Stimulated activated CD4-positive, alpha-beta T cell treated with anti-CD3 and anti-CD28 coated beads, Interleukin-4, amount 100 ng/mL, for 4 hours (primary cell): ENCODE measurements at places on chromosomes 11 and 22.

DNA sequence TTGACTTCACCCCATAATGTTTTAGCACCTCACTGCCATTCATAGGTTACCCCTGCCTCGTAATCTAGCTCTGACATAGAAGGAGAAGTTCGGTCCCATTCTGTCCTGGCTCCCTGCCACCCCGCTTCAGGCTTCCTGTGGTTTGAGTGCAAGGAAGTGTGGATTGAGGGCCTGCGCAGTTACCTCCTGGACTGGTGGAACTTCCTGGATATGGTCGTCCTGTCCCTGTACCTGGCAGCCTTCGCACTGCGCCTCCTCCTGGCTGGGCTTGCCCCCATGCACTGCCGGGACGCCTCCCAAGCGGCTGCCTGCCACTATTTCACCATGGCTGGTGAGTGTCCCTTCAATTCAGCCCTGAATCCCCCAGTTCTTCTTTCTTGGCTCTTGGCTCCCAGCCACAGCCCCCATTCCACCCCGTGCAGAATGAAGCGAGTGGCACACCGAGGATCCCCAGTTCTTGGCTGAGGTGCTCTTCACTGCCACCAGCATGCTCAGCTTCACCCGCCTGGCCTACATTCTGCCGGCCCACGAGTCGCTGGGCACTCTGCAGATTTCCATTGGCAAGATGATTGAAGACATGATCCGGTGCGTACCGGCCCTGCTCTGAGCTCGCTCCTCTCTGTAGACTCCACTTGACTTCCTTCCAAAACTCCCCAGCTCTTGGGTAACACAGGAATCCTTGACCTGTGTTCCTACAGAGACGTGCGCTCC is 15.4 kb downstream of the ART5 start:
- no peak for DNase-seq

DNA sequence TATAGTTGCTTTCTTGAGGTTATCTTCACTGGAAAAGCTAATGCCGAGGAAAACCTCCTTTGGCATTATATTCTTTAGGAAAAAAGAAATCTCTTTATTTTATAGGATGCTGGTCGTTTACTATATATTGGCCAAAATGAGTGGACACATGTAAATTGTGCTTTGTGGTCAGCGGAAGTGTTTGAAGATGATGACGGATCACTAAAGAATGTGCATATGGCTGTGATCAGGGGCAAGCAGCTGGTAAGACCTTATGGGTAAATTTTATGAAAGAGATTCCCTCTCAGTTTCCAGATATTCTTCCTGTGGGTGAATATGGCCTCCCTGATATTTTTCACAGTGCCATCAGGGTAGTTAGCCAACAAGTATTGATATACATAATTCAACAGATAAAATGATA is 29.4 kb upstream of the TTC36 start:
- DNase-seq, result no peak

- no peak for DNase-seq
Observed at GRCh38 chr11:86046116-86046515, 22.8 kb downstream of the PICALM start.

DNA sequence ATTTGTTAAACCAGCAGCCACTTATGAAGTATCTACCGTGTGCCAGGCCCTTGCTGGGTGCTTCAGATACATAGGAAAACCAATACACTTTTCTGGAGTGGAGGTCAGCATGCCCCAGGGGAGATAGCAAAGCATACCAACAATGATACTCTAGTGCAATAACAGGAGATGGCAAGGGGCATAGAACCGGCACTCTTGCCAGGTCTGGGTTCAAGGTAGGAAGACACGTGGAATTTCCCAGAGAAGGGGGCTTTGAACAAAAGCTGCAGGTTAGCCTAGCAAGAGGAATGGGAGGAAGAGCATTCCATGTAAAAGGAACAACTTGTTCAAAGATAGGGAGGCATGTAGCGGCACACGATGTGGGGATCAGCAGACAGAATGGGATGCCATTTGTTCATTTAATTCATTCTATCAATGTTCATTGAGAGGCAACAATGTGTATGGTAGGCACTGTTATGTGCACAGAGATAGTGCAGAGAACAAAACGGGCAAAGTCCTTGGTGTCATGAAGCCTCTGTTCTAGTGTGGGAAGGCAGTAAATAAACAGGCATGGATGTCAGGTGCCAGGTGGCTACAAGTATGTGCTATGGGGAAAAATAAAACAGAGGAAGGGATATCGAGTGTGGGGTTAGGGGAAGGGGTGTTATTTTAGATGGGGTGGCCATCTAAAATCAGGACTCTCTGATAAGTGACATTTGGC is 162.6 kb upstream of the E2F8 start:
- no peak for DNase-seq

DNA sequence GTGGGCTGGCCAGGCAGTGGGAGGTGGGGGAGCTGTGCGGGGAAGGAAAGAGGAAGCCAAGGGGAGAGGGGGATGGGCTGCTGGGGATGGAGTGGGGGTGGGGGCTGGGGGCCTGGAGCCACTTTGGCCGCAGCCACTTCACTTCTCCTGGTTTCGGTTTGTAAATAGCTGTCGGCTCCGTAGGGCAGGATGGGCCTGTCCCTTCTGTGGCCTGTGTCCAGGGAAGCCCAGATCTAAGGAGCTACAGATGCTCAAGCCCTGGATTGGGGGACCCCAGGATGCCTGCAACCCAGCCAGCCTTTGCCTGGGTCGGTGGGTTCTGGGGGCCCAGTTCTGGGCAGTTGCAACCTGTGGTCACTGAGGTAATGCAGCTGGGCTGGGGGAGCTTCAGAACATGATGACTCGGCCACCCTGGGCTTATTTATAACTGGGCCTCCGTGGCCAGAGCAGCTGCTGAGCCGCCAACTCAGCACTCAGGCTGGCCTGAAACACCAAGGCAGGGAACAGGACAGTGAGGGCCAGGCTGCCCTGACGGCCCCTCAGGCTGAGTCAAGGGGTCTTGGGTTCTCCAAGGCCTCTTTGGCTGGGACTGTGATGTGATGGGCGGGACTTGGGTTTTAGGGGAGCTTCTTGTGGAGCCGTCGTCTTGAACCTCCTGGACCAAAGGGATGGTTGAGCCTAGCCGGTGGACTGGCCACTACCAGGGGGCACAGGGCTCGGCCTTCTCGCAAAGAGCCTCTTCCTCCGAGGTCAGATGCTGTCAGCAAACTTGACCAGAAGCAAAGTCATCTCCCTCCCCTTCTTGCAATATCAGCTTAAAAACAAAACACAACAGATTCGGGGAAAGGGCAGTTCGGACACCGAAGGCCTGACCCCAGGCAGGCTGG is 15.0 kb upstream of the SLC39A13 start:
- no peak for DNase-seq

- DNase-seq, result no peak
Observed at GRCh38 chr22:22824340-22825212, 63.0 kb upstream of the IGLL5 start.

- DNase-seq, result no peak
Observed at GRCh38 chr22:28743852-28744251, 2.0 kb downstream of the HSCB start.

- DNase-seq, result no peak
Observed at GRCh38 chr11:88801484-88802123, 264.2 kb downstream of the GRM5 start.

DNA sequence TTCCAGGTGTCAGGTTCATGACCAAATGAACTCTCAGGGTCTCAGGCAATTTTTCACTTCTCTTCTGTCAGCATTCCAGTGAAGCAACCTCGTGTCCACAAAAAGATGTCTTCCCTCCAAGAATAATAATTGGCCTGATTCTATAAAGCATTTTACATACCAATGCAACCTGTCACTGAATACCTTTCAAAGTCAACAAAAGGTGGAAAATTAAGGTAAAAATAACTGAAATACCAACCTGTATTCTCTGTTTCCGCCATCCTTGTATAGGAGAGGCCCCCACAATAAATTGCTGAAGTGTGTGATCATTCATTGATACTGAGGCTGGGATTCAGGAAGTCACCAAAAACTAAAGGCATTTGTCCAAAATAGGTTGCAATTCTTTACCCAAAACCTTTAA is 77.4 kb upstream of the TMEM45B start:
- DNase-seq, result no peak

DNA sequence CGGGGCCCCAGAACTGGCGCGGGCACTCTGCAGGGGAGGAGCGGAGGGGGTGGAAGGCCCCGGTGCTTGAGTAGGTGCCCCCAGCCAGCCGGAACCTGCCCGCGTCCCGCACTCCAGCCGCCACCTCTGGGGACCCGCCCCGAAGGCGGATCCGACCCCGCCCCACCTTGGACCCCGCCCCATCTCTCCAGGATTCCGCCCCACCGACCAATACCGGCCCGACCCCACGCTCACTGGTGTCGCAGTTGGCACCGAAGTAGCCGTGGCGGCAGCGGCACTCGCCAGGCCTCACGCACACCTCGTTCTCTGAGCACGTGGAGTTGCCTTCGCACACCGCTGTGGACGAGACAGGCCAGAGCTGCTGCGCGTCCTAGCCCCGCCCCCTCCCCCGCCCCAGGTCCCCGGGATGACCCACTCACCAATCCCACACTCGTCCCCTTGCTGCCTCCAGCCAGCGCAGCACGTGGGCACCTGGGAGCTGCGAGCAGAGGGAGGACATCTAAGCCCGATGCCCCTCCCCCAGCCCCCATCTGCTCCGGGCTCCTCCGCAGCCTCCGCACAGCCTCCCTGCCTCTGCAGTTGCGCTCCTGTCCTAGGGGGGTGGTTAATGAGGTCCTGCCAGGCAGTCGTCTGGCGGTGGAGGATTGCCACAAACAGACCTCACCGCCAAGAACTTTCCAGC is 6.0 kb downstream of the SCARF2 start:
- no peak for DNase-seq

- no peak for DNase-seq
Observed at GRCh38 chr11:112016765-112017376, 8.3 kb upstream of the DLAT start.
